ENCODE measurements at places on chromosomes 3 and 15.

DNA sequence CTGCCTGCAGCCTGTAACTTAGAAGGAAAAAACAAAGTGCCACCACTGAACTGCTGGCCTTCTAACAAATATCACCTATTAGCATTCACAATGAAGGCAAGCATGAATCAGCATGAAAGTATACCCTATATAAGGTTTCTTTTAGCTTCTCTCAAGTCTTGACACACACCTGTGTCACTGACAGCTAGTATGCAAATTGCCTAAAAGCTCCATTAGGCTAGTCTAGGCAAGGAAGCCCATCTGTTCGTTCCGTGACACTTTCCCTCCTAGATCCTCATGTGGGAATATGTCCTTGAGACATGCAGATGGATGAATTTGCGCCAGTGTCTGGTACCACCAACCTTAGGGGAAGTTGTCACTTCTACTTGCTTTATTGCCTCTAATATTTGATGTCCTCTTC, 129.3 kb downstream of the RBMS3 start:
- DNase-seq, result no peak

DNA sequence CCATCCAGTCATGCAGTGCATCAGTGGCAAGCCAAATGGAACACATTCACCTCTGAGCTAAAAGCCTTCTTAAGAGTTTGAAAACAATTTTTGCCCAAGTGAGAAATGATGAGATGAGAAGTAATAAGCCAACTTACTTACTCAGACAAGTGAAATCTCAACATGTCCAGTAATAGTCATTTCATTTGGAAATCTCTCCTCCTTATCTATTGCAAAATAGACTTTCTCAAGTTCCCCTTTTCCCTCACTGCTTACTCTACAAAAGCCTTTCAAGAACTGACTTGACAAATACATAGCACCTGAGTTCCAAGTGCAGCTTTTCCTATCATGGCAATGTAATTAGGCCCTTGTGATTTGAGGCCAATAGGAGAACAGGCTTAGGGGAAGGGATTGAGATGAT, 282.3 kb downstream of the SLC9A9 start:
- DNase-seq, result no peak

DNA sequence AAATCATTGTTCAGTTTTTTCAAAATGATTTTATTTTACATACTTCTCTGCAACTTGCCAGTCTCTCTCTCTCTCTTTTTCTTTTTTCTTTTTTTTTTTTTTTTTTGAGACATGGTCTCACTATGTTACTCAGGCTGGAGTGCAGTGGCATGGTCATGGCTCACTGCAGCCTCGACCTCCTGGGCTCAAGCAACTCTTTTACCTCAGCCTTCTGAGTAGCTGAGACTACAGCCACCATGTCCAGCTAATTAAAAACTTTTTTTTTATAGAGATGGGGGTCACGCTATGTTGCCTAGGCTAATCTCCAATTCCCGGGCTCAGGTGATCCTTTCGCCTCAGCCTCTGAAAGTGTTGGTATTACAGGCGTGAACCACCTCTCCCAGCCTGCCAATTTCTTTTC, 12.1 kb upstream of the ARID3B start:
- DNase-seq, result no peak

DNA sequence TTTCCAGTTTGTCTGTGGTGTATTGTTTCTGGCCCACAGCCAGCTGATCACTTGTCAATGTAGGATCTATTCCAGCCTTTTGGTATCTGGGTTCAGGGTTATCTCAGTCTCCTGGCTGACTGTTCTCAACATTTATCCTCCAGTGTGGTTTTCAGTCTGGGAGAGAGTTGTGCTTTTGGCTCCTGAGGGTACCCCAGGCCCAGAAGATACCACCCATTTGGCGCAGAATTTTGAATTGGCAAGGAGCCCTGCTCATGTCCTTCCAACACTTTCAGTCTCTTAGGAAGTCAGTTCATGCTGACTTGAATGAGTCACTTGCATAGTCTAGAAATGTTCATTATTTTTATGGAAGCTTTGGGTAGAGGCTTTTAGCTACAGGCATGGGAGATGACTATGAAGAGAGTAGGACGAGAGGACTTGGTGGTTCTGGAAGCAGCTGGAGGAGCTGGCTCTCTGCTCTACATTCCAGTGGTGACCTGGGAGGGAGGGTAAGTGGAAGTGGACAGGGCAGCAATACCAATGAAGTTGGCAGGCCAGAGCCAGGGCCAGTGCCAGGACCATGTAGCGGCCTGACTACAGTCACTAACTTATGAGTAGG, 7.2 kb downstream of the POLR2H start:
- no peak for DNase-seq
